ENCODE measurements at places on chromosomes 7 and 10. TPM values are rescaled to one million over a fixed set of nuclear protein-coding genes. Genes with fewer than 3 reads are reported as not detected.

DNA sequence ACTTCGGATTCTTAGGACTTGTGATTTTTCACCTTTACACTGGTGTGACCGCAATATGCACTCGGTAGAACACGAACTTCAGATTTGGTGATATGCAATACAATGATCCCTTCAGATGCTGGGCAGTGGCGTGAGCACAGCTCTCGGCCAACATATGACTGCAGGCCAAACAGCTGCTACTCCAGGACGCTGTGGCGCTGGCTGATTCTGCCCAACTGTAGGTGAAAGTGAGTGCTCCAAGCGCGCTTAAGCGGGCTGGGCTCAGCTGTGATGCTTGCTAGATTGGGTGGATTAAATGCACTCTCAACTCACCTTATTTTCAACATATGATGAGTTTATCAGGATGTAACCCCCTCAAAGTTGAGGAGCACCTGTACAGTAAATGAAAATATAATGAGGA is 137.6 kb upstream of the RET start:
- DNase-seq, result no peak

DNA sequence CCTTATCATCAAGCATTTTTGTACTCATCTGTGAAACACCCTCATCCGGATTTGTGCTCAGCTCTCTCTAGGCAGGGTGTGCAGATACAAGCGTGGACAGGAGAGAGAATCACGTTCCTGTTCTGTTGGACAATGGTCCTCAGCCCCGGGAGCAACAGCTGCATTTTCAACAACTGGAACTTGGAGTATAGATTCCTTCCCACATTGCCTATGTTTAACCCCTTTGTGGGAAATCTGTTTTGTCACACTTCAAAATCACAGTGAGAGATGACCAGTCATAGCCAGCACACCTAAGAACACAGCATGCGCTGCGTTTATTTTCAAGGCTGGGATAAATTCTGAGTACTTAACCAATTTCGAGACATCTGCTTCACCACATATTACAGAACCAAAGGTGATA is 32.5 kb downstream of the MAP3K8 start:
- no peak for DNase-seq

- no peak for DNase-seq
These were observed 27.3 kb upstream of the SYCE1 start for GRCh38 chr10:133592716-133593115.

DNA sequence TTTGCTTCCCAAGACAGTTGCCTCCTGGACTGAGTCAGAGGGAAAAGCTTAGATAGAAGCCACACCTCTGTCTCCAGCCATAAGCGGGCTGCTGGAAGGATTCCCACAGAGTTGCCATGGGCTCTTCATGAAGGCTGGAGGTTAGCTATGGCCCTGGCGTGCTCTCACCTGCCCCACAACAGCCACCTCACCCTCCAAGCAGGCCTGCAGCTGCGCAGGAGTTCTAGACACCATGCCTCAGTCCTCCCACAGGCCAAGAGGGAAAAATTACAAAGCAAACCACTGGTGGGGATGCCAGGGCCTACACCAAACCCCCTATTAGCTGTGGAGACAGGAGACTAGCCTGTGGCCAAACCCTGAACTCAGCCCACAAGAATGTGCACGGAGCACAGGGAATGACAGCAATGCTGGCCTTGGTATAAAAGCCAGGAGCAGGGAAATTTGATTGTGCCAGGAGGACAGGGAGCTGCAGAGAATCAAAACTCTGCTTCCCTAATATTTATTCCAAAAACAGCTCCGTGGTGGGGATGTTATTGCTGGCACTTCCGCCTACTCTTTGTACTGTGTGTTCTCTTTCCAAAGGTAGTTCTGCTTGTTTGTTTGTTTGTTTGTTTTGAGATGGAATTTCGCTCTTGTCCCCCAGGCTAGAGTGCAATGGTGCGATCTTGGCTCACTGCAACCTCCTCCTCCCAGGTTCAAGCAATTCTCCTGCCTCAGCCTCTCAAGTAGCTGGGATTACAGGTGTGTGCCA is 60.3 kb upstream of the STK17A start:
- DNase-seq, result no peak

PRSS37 gene
- 0.34 TPM for polyA plus RNA-seq
